ENCODE measurements at places on chromosomes 13 and 19. TPM values are rescaled to one million over a fixed set of nuclear protein-coding genes. Genes with fewer than 3 reads are reported as not detected.
A peak's percentile ranks its signal among the peaks of the same experiment; 100 is the strongest.

DNA sequence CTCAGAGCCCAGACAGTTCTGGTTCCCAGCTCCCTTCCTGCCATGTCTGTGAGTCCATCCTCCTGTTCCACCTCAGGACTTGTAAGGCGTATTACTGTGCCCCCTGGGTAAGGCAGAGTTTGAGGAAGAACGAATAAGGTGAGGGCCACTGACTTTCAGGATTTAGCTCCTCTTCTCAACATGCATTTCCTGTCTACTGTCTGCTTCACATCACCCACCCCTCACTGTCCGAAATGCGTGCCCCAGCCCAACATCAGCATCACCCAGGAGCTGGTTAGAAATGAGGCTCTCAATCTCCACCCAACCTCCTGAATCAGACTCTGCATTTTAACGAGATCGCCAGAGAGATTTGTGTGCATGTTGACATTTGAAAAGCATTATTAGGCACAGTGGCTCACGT lies 44.4 kb downstream of the IRS2 start:
- H3K27ac ChIP-seq: no peak overlapping the region
- no peaks in the 10 kb centered on the region for H3K27me3 ChIP-seq
- peaks cover 10% of the 10 kb centered on the region for H3K4me1 ChIP-seq
- no peaks in the 10 kb centered on the region for H3K36me3 ChIP-seq
- DNase-seq: no peak

GRCh38 chr19:49468199-49468598 lies 5.8 kb upstream of the FLT3LG start:
- no peak for DNase-seq
- no peaks in the 10 kb centered on the region for H3K4me1 ChIP-seq
- H3K27me3 ChIP-seq: no peaks in the 10 kb centered on the region
- H3K27ac ChIP-seq: peak overlapping the region; percentile 40
- no peaks in the 10 kb centered on the region for H3K36me3 ChIP-seq

DNA sequence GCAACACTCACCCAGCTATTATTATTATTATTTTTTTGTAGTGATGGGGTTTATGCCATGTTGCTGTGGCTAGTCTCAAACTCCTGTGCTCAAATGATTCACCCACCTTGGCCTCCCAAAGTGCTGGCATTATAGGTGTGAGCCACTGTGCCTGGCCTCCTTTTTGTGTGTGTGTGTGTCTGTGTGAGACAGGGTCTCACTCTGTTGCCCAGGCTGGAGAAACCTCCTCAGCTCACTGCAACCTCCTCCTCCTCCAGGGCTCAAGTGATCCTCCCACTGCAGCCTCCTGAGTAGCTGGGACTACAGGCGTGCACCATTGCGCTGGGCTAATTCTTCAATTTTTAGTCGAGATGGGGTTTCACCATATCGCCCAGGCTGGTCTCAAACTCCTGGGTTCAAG lies 3.6 kb upstream of the MYDGF start:
- H3K27ac ChIP-seq: no peak overlapping the region
- no peak overlapping the region for H3K4me3 ChIP-seq
- no peak for DNase-seq
- no peaks in the 10 kb centered on the region for H3K36me3 ChIP-seq
- H3K4me1 ChIP-seq: peaks cover 7% of the 10 kb centered on the region
- H3K27me3 ChIP-seq: no peaks in the 10 kb centered on the region

GRCh38 chr19:23542562-23542961 lies 144.4 kb downstream of the ZNF675 start:
- H3K27ac ChIP-seq: no peak overlapping the region
- no peak for DNase-seq
- H3K4me1 ChIP-seq: no peaks in the 10 kb centered on the region
- H3K4me3 ChIP-seq: no peak overlapping the region

GRCh38 chr19:7911508-7912143 lies 3.0 kb upstream of the TGFBR3L start:
- H3K27ac ChIP-seq: no peak overlapping the region
- peaks cover 11% of the 10 kb centered on the region for H3K4me1 ChIP-seq
- H3K27me3 ChIP-seq: peaks cover 23% of the 10 kb centered on the region
- no peak overlapping the region for H3K4me3 ChIP-seq
- no peaks in the 10 kb centered on the region for H3K36me3 ChIP-seq
- no peak for DNase-seq

- DNase-seq: no peak
- no peak overlapping the region for H3K27ac ChIP-seq
- H3K27me3 ChIP-seq: no peaks in the 10 kb centered on the region
- H3K36me3 ChIP-seq: no peaks in the 10 kb centered on the region
- no peak overlapping the region for H3K4me3 ChIP-seq
Observed at GRCh38 chr13:110179116-110179856, 127.7 kb downstream of the COL4A1 start.

GRCh38 chr19:1210227-1210538 lies 4.6 kb downstream of the STK11 start:
- no peak overlapping the region for H3K4me3 ChIP-seq
- DNase-seq: no peak
- peak overlapping the region; percentile 20 for H3K27ac ChIP-seq
- no peaks in the 10 kb centered on the region for H3K36me3 ChIP-seq
- peaks cover 27% of the 10 kb centered on the region for H3K4me1 ChIP-seq

DNA sequence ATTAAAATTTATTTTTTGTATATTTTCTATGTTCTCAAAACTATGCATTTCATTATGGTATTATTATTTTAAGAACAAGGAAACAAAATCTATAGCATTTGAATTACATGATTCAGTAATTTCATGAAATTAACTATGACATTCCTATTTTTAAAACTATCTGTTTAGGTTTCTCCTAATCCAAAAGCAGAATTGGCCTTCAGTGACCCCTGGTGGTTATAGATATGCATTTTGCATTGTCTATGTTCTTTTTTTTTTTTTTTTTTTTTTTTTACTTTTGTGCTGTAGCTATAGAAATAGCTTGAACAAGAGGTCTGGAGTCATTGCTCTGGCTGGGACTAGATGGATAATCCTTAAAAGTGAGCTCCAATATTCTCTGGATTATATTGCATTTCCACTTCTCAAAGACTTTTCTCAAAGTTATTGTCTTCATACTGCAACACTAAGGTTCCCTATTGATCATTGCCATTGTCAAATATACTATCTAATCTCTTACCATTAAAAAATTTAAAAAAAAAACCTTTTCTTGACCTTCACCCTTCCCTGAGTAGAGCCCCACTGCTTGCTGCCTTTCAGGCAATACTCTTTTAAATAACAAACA lies 15.9 kb upstream of the DNAJC3 start:
- H3K27me3 ChIP-seq: no peaks in the 10 kb centered on the region
- H3K4me1 ChIP-seq: peaks cover 4% of the 10 kb centered on the region
- no peak overlapping the region for H3K4me3 ChIP-seq
- H3K36me3 ChIP-seq: no peaks in the 10 kb centered on the region
- H3K27ac ChIP-seq: no peak overlapping the region
- peak; percentile 64 for DNase-seq

DNA sequence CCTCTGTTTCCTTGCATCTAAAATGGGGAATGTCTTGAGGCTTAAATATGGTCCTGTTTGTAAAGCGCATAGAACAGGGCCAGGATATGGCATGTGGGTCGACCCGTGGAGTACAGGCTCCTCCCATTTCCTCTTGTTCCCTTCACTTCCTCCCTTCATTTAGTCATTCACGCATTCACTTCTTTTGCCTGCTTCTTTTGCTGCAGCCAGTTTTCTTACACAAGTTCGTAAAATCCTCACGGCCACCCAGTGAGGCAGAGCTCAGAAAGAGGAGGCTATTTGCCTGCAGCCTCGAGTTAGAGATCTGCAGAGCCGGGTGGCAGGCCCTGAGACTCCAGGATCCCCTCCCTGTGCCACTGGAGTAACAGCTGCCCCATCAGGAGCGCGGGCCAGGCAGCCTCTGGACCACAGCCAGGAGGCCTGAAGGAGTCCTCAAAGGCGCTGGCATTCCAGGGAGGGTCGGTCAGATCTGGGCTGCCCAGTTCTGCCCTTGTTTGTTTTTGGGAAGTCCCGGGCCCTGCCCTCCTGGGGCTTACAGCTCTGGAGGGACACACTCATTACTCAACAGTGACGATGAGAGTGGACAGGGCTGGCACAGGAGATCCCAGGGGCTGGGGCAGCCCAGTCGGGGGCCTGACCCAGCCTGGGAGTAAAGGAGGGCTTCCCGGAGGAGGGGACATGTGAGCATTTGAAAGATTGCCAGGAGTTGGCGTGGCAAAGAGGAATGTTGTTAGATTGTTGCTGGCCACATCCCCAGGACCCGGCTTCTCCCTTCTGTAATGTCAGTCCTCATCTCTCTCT lies 4.6 kb downstream of the PPP5C start:
- H3K4me3 ChIP-seq: no peak overlapping the region
- peaks cover 41% of the 10 kb centered on the region for H3K4me1 ChIP-seq
- H3K27me3 ChIP-seq: no peaks in the 10 kb centered on the region

GRCh38 chr19:3285647-3286176 lies 61.3 kb downstream of the CELF5 start:
- no peak overlapping the region for H3K4me3 ChIP-seq
- H3K4me1 ChIP-seq: no peaks in the 10 kb centered on the region

DNA sequence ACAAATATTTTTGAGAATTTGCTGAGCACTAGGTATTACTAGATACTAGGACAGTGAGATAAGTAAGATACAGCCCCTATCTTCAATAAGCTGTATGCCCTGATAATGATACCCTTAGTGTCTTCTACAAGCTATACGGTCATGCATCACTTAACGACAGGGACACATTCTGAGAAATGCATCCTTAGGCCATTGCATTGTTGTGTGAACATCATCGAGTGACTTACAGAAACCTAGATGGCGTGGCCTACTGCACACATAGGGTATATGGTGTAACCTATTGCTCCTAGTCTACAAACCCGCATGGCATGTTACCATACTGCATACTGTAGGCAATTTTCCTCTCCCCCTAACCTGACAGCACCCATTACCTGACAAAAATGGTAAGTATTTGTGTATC lies 64.9 kb downstream of the LRCH1 start:
- no peaks in the 10 kb centered on the region for H3K36me3 ChIP-seq
- no peaks in the 10 kb centered on the region for H3K27me3 ChIP-seq
- H3K4me3 ChIP-seq: no peak overlapping the region
- H3K4me1 ChIP-seq: peaks cover 58% of the 10 kb centered on the region
- DNase-seq: no peak

GRCh38 chr13:71213252-71213821 lies 653.7 kb downstream of the DACH1 start:
- no peaks in the 10 kb centered on the region for H3K4me1 ChIP-seq
- H3K27me3 ChIP-seq: no peaks in the 10 kb centered on the region
- no peak for DNase-seq
- no peak overlapping the region for H3K27ac ChIP-seq

DNA sequence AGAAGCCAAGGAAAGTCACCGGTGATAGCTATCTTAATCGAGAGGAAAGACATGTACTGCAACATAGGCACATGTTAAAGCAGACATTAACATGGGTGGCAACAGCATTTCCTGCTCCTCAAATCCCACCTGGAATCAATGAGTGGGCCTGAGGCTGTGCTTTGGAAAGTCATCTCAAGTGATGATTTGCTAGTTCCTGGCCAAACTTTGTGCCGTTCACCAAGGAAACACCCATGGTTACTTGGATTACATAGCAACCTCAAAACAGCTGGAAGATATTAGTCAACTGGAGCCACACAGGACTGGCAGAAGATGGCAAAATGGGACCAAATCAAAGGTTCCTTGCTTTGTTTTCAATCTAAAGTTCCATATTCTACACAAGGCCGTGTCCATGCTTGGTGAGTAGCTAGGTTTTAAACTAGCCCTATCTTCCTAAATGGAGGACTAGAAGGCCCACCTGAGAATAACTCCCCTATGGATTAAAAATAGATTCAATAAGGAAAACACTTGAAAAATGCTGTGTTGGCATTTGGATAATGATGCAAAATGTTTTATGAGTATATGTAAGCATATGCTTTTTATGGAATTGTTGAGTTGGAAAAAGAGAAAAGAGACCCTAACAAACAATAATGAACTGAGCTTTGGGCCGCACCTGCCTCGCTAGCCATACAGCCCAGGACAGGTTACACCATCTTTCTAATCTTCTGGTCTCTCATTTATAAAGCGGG lies 144.5 kb downstream of the RGCC start:
- H3K4me1 ChIP-seq: peaks cover 4% of the 10 kb centered on the region
- H3K36me3 ChIP-seq: no peaks in the 10 kb centered on the region
- H3K27ac ChIP-seq: no peak overlapping the region
- no peak for DNase-seq

DNA sequence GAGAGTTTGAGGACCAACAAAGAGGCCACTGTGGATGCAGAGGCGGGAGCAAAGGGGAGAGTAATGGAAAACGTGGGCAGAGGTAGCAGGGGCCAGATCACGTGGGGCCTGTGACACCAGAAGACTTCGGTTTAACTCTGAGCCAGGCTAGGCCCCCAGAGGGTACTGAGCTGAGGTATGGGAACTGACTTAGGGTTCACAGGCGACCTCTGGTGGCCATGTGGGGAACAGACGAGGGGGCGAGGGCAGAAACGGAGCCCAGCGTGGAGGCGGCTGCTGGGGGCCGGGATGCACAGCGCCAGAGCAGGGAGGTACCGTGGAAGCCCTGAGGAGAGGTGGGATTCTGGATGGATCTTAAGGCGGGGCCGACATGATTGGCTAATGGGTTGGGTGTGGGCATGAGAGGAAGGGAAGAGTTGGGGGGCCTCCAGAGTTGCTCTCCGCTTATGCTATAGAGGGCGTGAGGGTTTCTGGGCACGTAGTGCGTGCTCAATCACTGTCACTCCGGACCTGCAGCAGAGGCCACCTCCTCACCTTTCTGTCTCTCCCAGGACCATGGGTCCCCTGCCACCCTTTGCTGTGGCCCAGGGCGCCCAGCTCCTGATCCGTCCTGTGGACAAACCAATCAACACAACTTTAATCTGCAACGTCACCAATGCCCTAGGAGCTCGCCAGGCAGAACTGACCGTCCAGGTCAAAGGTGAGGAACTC lies 13.7 kb downstream of the PVR start:
- peak overlapping the region; percentile 34 for H3K27ac ChIP-seq
- H3K4me1 ChIP-seq: no peaks in the 10 kb centered on the region
- no peak overlapping the region for H3K4me3 ChIP-seq
- DNase-seq: peak; percentile 78
- no peaks in the 10 kb centered on the region for H3K27me3 ChIP-seq

DNA sequence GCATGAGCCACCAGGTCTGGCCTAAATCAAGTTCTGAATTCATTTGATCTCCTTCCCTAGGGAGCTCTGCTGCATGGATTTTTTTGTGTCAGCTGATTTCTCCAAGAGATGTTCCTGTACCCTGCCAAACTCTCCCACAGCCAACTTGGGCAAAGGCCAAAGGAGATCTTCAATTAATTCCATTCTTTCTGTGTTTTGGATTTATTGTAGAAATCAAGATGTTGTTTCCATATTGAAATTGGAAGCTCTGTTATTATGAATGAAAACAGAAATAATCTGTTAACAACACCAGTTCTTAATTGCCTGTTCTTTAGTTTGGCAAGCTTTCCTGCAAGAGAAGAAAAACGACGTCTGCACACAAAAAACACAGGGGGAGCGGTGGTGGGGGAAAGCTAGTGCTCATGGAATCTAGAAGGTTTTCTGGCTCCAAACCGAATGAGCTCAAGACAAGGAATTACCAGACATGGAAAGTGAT lies 86.5 kb upstream of the ABCC4 start:
- H3K36me3 ChIP-seq: no peaks in the 10 kb centered on the region
- no peaks in the 10 kb centered on the region for H3K4me1 ChIP-seq
- no peak for DNase-seq
- H3K27me3 ChIP-seq: no peaks in the 10 kb centered on the region
- no peak overlapping the region for H3K27ac ChIP-seq

FUT2 gene
- total RNA-seq: 13.4 TPM
